Activated CD4-positive, alpha-beta T cell treated with anti-CD3 and anti-CD28 coated beads, Interleukin-2, amount 10 ng/mL, durations not matched to agents 24 days and 14 days (primary cell): ENCODE measurements at places on chromosomes 7 and 10. TPM values are rescaled to one million over a fixed set of nuclear protein-coding genes. Genes with fewer than 3 reads are reported as not detected.

The OR13A1 gene
- not detected in 2 replicates for total RNA-seq

The ZNF736 gene
- 18.7 and 22.6 TPM in 2 replicates for total RNA-seq

The CC2D2B gene
- 0.26 TPM in 1 of 2 replicates, not detected in the other for total RNA-seq

The SCRN1 gene
- 0.66 and 0.84 TPM in 2 replicates for total RNA-seq

The HNRNPH3 gene
- total RNA-seq: 200 and 206 TPM in 2 replicates

The MBL2 gene
- not detected in 2 replicates for total RNA-seq

The TSPAN12 gene
- not detected in 2 replicates for total RNA-seq

The AKR1C8 gene
- not detected in 2 replicates for total RNA-seq

The NPM3 gene
- total RNA-seq: 172 and 175 TPM in 2 replicates

The MYH16 gene
- total RNA-seq: not detected in 2 replicates

The NUTM2B gene
- 0.91 and 1.1 TPM in 2 replicates for total RNA-seq

The STEAP2 gene
- 0.02 TPM in 1 of 2 replicates, not detected in the other for total RNA-seq

The ARHGAP22 gene
- not detected in 2 replicates for total RNA-seq
